ENCODE measurements at places on chromosomes 7 and 10.

DNA sequence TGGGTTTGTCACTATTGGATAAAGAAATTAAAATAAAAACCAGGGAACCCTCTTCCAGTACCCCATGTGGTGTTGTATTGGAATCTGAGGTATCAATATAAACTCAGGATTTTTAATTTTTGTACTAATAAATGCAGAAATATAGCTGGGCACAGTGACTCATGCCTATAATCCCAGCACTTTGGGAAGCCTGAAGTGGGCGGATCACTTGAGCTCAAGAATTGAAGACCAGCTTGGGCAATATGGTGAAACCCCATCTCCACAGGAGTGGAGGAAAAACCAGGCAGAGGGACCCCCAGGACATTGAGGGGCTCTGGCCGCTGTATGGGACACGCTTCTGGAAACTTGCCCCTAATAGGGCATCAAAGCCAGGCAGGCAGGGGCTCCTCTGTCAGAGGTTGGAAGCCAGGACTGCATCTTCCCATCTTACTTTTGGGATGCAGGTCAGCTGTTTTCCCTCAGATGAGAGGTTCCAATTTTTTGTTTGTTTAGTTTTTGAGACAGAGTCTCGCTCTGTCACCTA, 11.1 kb downstream of the ADIRF start:
- no peak for DNase-seq

GRCh38 chr7:44373418-44373740, 48.0 kb upstream of the CAMK2B start:
- no peak for DNase-seq

DNA sequence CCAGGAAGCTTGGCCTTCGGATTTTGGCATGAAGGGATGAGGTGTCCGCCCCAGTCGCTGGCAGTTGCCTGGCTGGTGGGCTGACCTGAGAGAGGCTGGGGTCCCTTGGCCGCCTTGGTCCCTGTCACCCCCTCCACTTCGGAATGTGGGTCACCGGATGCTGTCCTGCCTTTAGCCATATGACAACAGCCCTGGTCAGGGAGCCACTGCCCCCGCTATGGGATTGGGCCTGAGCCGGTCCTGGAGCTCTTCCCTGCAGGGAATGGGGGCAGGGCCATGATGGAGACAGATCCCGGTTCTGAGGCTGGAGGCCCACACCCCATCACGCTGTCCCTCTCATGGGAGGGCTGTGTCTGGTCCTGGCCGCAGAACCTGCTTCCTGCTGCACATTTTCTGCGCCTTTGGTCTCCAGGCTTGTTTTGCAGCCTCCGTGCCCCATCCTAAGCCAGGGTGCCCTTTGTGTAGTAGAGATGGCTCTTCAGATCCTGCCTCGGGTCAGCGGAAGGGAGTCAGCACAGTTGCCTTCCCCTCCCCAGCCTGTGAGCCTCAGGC, 22.6 kb downstream of the PFKFB3 start:
- no peak for DNase-seq

- no peak for DNase-seq
Measured at GRCh38 chr7:126533715-126534114, 719.0 kb downstream of the GRM8 start.

DNA sequence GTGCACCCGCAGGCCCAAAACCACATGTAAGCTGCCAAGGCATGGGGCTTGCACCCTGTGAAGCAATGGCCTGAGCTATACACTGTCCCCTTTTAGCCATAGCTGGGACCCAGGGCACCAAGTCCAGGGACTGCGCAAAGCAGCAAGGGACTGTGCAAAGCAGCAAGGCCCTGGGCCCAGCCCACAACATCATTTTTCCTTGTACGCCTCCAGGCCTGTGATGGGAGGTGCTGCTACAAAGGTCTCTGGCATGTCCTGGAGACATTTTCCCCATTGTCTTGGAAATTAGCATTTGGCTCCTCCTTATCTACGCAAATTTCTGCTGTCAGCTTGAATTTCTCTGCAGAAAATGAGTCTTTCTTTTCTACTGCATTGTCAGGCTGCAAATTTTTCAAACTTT, 24.8 kb downstream of the ARHGAP19 start:
- no peak for DNase-seq

- DNase-seq = no peak
Measured at GRCh38 chr7:40747856-40748255, 613.1 kb downstream of the SUGCT start.

- DNase-seq = no peak
Measured at GRCh38 chr7:157193274-157193673, 54.5 kb downstream of the UBE3C start.

- DNase-seq = no peak
Measured at GRCh38 chr7:70512144-70512543, 619.8 kb upstream of the GALNT17 start.

DNA sequence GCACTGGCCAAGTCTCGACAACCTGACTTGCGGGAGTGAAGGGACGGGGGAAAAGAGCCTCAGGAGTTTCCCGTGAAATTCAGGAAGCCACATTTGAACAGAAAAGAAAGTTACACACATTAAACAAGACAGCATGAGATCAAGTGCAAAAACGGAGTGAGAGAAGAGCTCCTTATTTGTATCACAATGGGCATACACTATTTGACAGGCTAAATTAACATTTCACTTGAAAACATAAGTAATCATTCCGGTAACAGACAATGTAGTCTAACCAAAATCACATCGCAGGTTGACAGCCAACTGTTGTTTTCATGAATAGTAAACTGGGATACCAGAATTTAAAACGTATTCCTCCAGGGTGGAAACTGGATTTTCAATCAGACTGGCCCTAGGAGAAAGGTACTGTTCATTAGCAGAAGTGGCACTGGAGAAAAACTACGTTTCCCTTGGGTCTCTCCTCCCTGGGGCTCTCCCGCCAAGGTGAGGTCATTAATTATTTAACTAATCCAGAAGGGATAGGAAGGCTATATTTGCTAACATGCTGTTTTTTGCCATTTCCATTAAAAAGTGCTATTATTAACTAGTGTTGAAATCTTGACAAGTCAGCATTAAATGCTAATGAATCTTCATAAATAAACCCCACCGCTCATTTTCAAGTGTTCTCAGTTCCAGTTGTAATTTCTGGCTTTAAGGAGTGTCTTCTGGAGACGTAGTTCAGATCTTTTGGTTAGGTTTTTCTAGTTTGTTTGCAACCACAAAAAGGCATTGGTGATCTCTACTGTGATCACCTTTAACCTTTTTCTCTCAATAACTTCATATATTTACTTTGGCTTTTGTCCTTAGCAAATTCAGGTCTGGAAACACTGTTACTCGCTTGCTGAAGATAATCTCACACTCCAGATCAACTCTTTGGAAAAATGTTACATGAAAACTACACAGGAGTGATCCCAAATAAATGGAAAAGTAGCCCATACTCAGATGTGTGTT, 25.1 kb downstream of the RHEB start:
- no peak for DNase-seq

DNA sequence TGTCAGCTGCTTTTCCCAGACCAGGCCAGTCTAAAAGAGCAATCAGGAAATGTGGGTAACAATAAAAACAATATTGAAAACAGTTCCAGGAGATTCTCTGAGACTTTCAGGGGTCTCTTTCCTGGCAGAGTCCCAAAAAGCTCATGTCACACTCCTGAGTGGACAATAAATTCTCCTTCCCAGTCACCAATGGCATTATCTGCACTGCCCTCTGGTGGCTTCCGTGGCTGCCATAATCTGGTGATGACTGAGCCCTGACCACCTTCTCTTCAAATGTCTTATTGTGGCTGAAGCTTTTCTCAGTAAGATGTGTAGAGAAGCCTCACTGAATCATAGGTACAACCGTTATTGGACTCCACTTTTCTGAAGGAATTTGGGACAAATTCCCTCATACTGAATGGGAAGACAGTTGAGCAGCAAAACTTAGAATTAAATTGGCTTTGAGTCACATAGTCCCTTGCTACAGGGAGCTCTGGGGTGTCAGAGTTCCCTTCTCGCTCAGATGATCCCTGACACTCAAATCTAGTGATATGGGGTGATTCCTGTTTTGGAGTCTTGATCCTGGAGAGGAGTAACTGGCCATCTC, 24.4 kb upstream of the ASAH2 start:
- no peak for DNase-seq
